ENCODE measurements at places on chromosomes 3 and 15.

GRCh38 chr15:66964111-66964738, 101.2 kb upstream of the SMAD3 start:
- no peak for DNase-seq

DNA sequence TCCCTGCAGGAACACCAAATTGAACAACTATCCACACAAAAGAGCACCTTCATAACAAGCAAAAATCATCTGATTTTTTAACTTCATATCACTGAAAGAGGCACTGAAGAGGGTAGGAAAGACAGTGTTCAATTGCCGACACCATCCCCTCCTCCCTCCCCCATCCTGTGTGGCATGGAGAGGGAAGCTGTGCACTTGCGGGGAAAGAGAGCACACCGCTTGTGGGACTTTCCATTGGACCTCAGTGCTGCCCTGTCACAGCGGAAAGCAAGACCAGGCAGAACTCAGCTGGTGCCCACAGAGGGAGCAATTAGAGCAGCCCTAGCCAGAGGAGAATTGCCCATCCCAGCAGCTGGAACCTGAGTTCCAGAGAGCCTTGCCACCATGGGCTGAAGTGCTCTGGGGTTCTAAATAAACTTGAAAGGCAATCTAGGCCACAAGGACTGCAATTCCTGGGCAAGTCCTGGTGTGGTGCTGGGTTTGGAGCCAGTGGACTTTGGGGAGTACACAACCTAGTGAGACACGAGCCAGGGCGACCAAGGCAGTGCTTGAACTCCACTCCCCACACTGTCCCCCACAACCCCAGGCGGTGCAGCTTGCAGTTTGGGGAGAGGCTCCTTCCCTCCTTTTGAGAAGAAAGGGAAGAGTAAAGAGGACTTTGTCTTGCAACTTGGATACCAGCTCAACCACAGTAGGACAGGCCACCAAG, 27.0 kb downstream of the PEAK1 start:
- DNase-seq = no peak

DNA sequence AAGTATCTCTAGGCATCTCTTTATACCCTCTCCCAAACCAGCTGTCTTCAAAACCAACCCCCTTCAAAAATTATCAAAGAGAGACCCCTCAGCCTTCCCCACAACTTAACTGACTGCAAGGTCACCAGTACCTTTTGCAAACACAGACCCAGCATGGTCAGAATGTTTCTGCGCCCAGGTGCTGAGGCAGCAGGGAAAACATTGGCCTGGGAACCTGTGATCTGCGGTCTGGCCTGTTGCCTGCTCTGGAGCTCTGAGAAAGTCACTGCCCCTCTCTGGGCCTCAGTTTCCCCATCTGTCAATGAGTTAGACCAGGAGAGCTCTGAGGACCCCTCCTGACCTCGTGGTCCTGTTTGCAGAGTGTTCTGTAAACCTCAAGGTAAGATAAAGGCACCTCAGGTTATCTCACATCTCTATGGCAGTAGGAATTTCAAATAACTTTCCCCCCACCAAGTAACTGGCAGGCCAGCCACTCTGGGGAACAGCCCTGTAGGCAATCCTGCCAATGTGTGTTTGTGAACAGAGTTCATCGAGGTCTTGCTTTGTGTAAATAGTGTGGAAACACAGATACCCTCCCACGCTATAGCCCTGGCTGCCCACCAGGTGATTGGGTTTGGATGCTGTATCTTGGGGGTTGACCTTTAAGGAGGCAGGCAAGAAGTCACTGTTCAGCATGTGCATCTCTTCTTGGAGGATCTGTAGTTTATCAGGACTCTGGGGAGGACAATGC, 50.0 kb upstream of the SMAD6 start:
- no peak for DNase-seq

GRCh38 chr15:63232405-63232804, 43.0 kb downstream of the RAB8B start:
- DNase-seq = no peak

GRCh38 chr3:14525685-14526631, 14.2 kb downstream of the GRIP2 start:
- no peak for DNase-seq

GRCh38 chr3:10228248-10228950, 19.9 kb upstream of the TATDN2 start:
- no peak for DNase-seq

GRCh38 chr3:58167431-58168351, 43.1 kb downstream of the DNASE1L3 start:
- DNase-seq = peak; percentile 34

- DNase-seq = no peak
Observed at GRCh38 chr3:165158011-165158410, 38.2 kb downstream of the SLITRK3 start.

GRCh38 chr3:70919091-70919490, 606.7 kb upstream of the MDFIC2 start:
- no peak for DNase-seq

DNA sequence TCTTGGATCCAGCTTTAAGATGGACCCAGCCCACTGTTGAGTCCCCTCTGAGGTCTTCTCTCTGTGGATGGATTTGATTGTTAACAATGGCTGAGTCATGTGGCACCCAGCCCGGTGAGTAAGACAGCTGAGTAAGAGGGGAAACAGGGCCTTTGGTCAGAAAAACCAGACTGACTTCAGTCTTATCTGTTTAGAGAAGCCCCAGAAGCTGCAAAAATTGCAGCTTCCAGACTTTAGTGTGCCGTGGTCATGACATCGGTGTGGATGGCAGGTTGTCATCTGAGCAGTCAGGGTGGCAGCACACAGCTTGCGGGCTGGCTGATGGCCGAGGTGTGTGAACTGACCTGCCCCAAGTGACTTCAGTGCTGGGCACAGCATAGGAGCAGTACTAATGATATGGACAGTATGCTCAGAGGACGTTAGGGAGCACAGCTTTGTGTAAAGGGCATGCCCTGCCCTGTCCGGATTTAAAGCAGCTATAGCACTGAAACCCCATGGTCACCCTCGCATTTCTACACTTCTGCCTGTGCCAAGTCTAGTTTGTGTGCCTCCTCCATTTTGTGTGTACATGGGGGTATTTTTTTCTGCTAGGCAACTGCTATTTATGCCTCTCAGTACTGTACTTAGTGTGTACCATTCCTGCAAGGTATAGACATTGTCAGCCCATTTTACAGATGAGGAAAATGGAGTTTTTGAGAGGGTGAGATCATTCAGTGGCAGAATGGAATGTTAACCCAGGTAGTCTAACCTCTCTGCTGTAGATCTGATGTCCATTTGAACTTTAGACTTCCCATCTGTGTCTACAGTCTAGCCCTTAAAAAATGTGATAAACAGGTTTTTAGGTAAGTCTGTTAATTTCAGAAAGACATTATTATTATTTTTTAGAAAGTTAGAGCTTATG, 44.4 kb downstream of the FLNB start:
- no peak for DNase-seq

- DNase-seq = no peak
Observed at GRCh38 chr3:64916192-64916798, 228.5 kb upstream of the ADAMTS9 start.

DNA sequence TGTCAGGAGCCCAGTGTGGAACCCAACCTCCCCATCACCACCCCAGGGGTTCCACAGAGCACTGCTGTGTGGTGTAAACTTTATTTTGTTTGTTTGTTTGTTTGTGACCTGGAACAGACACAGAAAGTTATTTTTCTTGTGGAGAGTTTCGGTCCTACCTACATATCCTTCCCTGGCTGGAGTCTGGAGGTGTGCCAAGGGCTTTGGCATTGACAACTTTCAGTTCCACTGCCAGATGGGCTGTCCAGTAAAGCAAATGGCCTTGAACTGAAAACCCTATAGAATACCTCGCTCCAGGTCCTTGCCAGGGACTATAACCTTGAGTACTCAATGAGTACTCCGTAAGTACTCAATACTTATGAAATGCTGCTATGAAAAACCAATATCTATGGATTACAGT, 103.5 kb downstream of the MITF start:
- no peak for DNase-seq

GRCh38 chr3:129827765-129828164, 65.7 kb downstream of the TMCC1 start:
- peak; percentile 52 for DNase-seq

DNA sequence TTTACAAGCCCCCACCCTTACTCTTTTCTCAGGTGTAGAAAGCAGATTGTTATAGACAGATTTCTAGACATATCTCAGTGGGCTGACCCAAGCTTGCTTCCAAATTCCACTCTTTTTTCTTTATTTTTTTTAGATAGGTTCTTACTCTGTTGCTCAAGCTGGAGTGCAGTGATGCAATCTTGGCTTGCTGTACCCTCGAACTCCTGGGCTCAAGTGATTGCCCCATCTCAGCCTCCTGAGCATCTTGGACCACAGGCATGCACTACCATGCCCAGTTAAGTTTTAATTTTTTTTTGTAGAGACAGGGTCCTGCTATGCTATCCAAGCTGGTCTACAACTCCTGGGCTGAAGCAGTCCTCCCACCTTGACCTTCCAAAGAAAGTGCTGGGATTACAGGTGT, 53.5 kb upstream of the ADAMTS9 start:
- no peak for DNase-seq

GRCh38 chr15:100890850-100891249, 11.2 kb downstream of the ALDH1A3 start:
- DNase-seq = no peak

DNA sequence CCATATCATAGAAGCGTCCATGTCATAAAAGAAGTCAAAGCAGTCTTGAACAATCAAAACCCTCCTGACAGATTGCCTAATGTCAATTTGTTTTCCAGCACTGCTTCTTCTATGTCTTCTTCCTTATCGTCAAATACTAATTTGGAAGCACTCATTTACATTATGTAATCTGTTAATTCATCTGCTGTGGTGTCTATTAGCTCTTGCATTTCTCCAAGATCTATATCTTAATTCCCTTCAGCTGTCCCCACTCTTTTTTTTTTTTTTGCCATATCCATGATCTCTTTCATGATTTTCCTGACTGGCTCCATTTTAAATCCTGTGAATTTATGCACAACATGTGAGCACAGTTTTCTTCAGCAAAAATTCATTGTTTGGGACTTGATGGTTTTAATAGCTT, 560.5 kb upstream of the ARPP21 start:
- DNase-seq = no peak

DNA sequence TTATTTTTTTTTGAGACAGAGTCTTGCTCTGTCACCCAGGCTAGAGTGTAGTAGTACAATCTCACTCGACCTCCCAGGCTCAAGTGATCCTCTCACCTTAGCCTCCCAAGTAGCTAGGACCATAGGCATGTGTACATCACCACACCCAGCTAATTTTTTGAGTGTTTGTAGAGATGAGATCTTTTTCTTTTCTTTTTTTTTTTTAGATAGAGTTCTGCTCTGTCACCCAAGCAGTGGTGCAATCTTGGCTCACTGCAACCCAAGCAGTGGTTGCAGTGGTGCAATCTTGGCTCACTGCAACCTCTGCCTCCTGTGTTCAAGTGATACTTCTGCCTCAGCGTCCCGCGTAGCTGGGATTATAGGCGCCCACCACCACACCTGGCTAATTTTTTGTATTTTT, 5.2 kb downstream of the CEP97 start:
- no peak for DNase-seq

GRCh38 chr3:154517404-154517803, 87.4 kb upstream of the GPR149 start:
- no peak for DNase-seq

- DNase-seq = no peak
Observed at GRCh38 chr15:97504031-97504792, 456.3 kb upstream of the ARRDC4 start.

GRCh38 chr3:114519415-114519814, 225.6 kb downstream of the TIGIT start:
- peak; percentile 24 for DNase-seq

GRCh38 chr3:127221037-127221436, 28.1 kb downstream of the PRR23E start:
- no peak for DNase-seq

DNA sequence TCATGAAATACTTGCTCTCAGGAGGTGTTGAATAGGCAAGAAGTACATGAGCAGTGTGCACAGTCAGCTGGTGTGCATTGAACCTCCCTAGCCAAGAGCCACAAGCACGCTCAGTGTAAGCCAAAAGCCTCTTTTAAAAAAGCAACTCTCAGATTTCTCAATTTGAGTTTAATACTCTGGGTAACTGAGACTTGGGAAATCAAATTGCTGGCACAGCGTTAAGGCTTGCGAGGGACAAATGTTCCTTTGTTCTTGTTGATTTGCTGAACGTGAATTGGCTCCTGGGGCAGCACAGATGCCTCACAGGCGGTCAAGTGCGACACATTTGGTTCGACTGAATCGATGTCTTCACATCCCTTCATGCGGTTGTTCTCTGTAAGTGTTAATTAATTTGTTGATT, at the start of gene FAM240A:
TSS of gene FAM240A (plus strand) at position 202 of the 400 bp plus-strand sequence. CDS start at position 361, 159 bp downstream.
- DNase-seq = no peak

DNA sequence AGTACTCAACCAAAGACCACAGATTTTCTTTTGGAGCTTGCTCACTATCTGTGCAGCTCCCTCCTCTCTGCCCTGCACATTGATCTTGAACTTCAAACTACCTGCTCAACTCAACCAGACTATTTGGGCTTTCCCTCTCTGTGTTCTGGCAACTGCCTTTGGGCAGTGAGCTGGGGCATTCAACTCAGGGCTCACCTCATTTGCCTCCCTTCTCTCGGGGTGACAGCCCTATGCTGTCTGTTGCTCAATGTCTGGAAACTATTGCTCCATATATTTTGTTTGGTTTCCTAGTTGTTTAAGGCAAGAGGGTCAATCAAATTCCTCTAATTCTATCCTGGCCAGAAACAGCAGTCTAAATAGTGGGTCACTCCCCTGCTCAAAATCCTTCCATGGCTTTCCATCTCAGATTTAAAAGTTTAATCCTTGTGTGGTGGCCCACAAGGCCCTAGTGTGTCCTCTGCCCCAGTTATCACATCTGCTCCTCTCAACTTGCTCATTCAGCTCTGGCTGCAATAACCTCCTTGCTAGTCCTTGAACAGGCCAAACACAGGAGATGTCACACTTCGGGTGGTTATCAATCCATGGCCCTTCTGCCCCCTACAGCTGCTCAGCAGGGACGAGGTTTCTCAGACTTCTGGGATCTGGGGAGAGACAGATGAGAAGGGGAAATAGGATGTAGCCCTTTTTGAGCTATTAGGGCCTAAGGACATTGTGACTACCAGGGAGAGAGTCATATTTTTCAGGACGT, 67.8 kb downstream of the SNRK start:
- no peak for DNase-seq

- DNase-seq = no peak
Observed at GRCh38 chr3:164929642-164930041, 148.7 kb downstream of the SI start.

- no peak for DNase-seq
Observed at GRCh38 chr15:78306176-78306774, 6.9 kb upstream of the SKIC8 start.

- no peak for DNase-seq
Observed at GRCh38 chr3:52787672-52788625, 6.6 kb upstream of the ITIH3 start.

DNA sequence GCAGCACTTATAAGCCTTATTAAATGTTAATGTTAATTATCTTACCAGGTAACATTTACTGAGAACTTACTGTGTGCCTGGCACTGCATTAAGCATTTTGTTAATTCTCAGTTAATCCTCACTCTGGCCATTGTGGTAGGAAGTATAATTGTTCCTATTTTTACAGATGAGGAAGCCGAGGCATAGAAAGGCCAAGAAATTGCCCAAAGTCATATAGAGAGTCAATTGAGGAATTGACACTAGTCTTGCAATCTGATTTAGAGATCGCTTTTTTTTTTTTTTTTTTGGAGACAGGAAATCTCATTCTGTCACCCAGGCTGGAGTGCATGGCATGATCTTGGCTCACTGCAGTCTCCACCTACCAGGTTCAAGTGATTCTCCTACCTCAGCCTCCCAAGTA, 132.6 kb upstream of the PROK2 start:
- peak; percentile 3 for DNase-seq
